Putamen (tissue), 1 donor: ENCODE measurements at places on chromosomes 13 and 19.

DNA sequence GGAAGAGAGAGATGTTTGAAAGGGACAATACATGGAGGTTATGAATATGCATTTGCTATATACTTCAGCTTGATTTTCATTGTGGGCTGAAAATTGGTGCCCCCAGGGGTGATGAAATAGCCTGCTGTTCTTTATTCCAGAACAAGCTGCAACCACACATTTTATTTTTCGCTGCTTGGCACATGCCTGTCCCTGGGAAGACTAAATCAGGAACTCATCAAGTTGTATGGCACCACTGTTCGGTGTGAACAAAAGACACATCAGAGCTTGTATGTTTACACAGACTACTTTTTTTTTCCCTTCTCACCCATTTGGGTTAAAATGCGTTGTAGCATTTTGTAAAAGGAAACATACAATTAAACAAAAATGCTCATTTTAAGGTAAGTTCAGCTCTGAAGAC is 230.7 kb downstream of the NALCN start:
- no peak for DNase-seq

- peak; percentile 56 for DNase-seq
Measured at GRCh38 chr19:46529622-46530451, 34.2 kb upstream of the PNMA8B start.

DNA sequence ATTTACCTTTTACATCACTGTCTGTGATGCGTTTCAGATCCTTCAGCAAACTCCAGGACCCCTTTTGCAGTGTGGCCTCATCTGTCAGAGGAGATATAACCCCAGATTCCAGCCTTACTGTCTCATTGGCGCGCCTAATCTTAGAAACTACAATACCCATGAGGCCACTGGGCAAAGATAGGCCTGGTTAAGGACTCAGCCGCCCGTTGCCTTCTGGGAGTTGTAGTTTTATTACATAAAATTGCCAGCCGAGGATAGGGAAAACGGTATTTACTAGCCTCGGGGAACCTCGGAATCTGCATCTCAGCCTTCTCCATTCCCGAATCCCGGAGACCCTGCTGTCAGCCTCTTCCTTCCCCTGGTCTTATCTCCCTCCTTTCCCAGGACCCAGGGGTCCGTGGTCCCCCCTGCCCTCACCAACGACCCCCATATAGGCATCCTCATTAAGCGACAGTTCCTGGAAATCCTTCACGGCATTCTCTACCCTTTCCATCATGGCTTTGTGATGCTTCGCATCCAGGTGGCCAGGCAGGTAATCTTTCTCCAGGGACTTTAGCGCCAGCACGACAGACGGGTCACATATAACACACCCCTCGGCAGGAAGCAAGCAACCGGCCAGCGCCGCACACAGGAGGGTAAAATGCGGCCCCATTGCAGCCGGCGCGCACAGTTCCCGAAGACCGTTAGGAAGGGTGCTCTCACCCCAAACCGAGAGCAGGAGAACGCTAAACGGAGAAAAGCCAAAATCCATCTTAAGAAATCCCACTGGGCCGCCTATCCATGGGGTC is 1.3 kb downstream of the IZUMO1 start:
- peak; percentile 82 for DNase-seq

- DNase-seq, result no peak
Measured at GRCh38 chr13:79799059-79799867, 318.3 kb downstream of the NDFIP2 start.

DNA sequence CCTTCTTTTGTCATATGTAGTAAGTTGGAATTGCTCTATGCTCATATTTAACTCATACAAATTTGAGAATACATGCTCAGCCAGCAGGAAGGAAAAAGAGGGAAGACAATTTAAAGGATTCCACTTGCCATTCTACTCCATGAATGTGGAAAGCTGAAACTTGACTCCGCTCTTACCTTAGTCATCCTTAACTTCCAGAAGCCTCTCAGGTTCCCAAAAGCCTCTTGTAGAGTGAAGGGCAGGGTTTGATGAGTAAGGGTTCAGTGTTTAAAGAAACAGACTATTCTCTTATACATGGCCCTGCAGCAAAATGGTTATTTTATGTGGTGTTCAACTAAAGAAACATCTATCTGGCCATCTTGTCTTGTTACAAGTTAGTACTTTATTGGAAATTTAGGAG is 27.1 kb downstream of the FAM124A start:
- DNase-seq, result no peak

DNA sequence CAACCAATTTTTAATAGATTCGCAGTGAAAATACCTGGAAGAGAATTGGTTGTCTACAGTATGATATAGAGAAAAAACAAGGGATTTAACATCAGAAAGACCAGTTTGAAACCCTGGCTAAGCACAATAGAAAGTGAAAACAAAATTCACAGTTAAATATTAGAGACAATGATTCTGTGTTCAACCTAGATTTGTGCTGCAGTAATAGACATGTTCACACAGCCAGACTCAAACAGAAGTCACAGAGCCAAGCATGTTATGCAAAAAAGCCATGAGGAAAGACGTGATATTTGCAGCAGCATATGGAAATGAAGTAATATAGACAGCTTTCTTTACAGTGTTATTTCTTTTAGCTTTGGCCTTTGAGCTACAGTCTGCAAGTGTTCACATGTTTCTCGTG is 48.1 kb downstream of the SCEL start:
- no peak for DNase-seq

DNA sequence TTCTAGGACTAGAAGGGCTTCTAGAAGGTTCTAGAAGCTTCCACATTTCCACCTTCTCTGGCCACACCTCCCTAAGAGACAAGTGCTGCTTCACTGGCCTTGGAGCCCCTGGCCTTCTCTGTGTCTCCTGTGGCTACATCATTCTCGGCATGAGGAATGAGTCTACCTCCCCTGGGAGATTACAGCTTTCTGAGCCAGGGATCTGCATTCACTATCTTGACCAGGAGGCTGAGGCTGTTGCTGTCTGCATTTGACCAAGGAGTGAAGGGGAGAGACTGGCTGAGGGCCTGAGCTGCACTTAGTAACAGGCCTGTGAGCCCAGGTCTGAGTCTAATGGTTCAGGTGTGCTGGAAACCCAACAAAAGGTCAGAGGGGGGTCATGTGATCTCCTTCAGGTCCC is 5.3 kb downstream of the CPAMD8 start:
- DNase-seq, result no peak

GRCh38 chr13:72643311-72643989 is 84.0 kb downstream of the MZT1 start:
- DNase-seq, result peak; percentile 9

GRCh38 chr19:34336781-34337271 is 28.2 kb upstream of the GPI start:
- DNase-seq, result no peak

GRCh38 chr19:32458500-32459123 is 53.0 kb downstream of the DPY19L3 start:
- DNase-seq, result no peak

GRCh38 chr13:74288361-74288911 is 154.2 kb upstream of the KLF12 start:
- DNase-seq, result peak; percentile 32
